ENCODE measurements at places on chromosomes 1 and 21.

- DNase-seq, result no peak
Measured at GRCh38 chr1:244761279-244761678, 74.2 kb upstream of the COX20 start.

GRCh38 chr1:24139841-24140425 lies 3.0 kb downstream of the IL22RA1 start:
- no peak for DNase-seq

GRCh38 chr1:114588196-114588689 lies 6.8 kb upstream of the BCAS2 start:
- no peak for DNase-seq

GRCh38 chr21:34289856-34290255 lies 74.0 kb upstream of the KCNE2 start:
- no peak for DNase-seq

DNA sequence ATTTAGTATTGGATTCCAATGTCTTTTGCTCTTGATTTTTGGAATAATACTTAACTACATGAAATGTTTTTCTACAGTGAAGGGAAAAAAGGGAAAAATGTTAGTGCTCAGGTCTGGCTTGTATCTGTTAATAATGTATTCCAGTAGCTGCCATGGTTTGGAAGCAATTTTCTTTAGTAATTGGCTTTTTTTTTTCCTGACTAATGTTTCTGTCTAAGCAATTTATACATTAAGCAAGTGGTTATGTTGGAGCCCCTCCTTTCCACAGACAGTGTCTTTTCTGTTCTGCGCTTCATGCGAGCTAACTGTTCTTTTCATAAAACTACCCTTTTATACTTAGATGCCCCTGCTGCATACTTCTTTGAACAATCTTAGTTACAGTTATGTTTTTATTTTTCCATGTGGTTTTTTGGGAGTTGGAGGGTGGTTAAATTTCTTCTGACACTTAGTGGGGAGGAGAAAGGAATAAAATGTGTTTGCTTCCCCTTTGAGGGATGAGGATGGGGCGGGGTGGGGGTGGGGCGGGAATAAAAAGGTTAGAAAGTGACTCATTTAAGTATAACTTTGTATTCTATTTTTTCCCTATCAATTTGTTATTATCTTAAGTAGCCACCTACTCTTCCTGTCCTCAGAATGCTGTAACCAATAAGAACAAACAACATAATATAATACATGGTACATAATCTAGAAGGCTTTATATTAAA lies 83.1 kb downstream of the CLIC4 start:
- no peak for DNase-seq

- no peak for DNase-seq
Measured at GRCh38 chr1:210233495-210234328, 1.1 kb downstream of the SERTAD4 start.

GRCh38 chr1:234926559-234927311 lies 201.9 kb downstream of the TOMM20 start:
- DNase-seq, result no peak

DNA sequence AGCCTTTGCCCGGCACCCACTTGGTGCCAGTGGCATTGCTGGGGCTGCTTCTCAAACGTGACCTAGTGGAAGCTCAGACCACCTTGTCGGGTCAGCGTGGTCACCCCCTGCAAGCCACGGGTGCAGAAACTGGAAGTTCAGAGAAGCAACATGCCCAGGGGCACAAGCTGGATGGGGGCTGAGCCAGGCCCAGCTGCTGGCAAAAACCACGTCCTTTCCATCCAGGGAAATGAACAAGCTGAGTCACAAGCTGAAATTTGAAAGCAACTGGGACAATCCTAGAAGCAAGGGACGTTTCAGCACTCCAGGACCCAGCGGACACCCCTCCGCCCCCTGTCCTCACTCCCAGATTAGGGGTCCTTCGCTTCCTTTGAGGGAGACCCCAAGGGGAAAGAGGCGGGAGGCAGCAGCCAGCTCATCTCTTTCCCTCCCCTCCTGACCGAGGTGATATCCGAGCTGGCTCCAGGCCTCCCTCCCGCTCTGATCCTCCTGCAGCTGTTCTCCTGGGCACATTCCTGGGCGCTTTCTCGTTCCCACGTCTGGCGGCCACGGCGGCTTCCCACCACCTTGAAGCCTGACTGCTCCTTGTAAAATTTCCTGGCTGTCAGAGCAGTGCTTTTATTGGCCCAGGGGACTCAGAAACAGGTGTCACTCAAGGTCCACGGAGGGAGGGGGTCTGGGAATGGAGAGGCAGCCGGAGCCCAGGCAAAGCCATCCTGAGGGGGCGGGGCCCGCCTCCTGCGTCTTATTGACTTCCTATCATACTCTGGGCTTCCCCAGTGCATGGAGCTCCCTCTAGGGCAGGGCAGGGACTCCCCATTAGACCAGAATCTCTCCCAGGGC lies 62.8 kb downstream of the PAX7 start:
- DNase-seq, result no peak

- DNase-seq, result no peak
Measured at GRCh38 chr1:180849031-180849775, 63.5 kb upstream of the KIAA1614 start.

DNA sequence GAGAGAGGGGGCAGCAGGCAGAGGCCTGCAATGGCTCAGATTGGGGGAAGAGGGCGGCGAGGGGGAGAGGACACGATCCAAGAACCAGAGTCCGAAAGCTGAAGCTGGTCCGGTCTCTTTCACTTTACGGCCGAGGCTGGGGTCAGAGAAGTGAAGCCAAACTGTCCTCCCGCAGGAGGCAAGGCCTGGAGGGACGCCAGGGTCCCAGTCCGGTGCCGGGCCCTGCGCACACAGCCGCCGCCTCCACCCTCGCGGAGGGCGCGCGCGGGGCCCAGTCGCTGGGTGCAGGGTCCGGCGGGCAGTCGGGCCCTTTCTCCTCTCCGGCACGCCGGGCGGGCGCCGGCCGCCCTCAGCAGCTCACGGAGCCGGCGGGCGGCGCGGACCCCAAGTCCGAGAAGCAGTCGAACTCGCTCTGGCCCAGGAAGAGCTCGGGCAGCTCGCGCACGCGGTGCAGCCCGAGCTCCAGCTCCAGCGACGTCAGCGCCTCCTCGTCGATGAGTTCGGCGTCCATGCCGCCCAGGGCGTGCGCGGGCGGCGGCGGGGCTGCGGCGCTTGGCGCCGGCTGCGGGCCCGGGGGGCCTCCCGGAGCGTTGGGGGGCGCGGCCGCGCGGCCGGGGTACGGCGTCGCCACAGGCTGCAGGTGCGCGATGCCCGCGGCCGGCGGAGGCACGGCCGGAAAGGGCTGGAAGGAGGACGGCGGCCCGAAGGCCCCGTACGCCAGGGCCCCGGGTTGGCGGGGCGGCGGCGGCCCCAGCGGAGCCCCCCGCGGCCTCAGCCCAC lies 749 bp downstream of the CITED4 start:
- no peak for DNase-seq

GRCh38 chr1:171929121-171929520 lies 87.8 kb downstream of the DNM3 start:
- DNase-seq, result no peak

DNA sequence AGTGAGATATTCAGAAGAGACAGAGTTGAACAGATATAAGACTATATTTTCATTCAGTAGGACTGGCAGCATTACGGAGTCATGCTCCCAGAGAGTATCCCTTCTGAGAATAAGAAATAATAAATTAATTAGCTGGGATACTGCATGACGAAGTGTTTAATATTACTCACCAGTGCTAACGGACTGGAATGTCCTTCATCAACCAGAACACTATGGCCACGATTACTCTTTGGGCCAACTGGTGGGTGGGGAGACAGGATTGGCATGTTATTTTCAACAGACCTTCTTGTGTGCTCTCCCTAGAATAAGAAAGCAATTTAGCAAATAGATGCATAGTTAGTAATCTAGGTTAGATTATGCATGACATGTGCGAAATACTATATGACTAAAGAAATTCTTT lies 32.4 kb downstream of the ERICH3 start:
- no peak for DNase-seq

DNA sequence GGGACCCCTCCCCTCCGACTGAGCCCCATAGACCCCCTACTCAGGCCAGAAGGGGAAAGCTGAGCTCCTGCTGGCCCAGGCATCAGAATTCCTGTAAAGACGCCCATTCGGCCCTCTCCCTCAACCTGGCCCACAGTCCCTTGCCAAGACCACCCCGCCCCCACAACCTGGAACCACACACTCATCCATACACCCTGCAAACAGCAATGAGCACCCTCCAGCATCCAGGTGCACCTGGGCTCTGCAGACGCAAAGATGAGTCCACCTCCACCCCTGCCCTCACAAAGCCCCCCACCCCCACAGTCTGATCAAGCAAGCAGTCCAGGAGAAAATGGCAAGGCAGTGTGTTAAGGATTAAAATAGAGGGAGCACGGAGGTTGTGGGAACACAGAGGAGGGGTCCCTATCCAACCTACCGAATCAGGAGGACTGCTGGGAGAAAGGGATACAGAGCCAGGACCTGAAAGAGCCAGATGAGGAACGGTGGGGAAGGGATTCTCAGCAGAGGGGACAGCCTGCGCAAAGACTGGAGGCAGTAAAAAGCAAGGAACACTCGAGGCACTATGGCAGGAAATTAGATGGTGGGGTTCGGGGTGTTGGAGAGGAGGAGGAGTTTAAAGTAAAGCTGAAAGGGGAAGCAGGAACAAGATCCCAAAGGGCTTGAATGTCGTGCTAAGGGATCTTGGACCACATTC lies 67.3 kb upstream of the LAPTM5 start:
- no peak for DNase-seq

- DNase-seq, result no peak
Measured at GRCh38 chr1:76336931-76337371, 262.4 kb downstream of the ST6GALNAC3 start.

DNA sequence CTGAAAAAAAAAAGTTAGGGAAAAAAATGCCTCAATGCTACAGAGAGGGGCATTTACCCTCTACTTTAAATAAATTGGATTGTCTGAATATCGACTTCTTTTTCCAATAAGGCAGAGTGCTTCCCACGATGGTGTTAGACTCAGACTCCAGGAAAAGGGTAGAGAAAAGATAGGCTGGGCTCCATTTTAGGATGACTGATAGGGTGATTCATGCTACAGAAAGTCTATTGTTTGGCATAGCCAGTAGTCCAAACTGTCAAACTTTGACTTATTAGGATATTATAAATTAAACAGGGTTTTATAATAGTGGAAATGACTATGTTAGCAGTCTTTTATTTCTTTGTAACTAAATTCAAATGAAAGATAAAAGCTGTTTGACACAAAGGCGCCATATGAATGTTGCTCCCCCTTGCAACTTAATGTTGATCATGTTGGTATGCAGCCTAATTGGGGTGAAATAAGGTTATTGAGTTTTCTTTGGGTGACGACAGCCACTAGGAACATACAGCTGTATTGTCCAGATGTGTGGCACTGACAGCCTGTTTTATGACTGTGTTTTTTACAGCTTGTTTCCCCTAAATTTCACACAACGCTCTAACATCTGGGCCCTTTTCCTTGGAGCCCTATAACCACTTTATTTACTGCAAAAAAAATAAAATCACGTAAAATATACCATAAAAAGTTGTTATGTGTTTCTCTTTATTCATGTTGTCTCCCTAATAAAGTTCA lies 69.3 kb downstream of the SPAG17 start:
- no peak for DNase-seq

DNA sequence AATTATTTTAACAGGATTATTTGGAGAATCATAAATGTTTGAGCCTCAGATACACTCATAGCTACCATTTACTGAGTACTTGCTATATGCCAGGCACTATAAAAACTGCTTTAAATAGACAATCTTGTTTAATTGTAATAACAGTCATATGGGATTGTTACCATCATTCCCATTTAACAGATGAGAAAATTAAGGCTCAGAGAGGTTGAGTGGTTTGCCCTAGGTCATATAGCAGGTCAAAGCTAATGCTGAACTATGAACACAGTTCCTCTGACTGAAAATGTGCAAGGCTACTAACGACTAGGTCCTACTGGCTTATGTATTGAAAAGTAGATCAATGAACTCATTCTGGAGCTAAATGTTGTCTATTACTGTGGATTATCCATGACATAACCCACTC lies 63.4 kb downstream of the DDR2 start:
- no peak for DNase-seq

DNA sequence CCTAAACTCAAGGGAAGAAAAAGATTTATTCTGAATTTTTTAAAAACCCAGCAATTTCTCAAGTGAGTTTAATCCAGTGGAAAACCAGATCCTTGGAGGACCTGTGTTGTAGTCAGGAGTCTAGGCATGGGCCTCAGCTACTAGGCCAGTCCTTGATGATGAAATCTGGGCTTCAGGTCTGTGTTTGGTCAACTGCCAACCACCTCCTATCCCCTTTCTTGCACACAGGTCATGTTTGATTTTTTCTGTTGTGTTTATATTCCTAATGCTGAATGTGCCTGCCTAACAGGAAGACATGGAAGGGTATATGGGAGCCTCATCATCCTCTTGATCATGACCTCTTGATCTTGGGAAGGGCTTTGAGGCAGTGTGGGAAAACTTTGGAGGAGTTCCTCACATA lies 38.2 kb upstream of the SLC19A2 start:
- no peak for DNase-seq

DNA sequence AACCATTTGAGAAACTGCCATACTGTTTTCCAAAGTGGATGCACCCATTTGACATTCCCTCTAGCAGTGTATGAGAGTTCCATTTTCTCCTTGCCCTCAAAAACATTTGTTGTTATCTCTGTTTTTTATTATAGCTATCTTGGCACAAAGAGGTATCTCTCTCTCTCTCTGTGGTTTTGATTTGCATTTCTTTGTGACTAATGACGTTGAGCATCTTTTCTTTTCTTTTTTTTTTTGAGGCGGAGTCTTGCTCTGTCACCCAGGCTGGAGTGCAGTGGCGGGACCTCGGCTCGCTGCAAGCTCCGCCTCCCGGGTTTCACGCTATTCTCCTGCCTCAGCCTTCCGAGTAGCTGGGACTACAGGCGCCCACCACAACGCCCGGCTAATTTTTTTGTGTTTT lies 17.4 kb upstream of the ZMYM6 start:
- no peak for DNase-seq

- DNase-seq, result no peak
Measured at GRCh38 chr21:44919913-44920693, 596 bp downstream of the ITGB2 start.

- DNase-seq, result no peak
Measured at GRCh38 chr1:228048659-228049298, 33.7 kb upstream of the ARF1 start.

DNA sequence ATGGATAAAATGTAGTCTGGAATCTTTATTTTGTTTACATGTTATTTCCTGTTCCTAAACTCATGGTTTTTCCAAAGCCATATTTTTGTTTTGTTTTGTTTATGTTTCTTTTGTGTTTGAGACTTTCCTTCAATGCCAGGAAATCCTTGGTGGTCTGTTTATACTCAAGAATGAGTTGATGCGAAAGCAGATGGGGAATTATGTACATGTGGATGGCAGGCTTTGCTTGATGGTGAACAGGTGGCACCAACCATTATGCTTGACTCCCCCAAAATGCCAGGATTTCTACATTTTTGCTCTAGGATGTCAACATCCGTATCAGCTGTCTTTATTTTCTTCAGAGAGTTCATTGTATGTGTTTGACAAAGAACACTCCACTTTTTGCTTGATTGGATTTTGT lies 448.5 kb downstream of the PRDM2 start:
- no peak for DNase-seq

- no peak for DNase-seq
Measured at GRCh38 chr1:75575837-75576236, 35.1 kb downstream of the SLC44A5 start.

- no peak for DNase-seq
Measured at GRCh38 chr1:224726441-224727182, 110.5 kb downstream of the CNIH3 start.

- DNase-seq, result no peak
Measured at GRCh38 chr1:114482585-114482984, 28.4 kb downstream of the TRIM33 start.

GRCh38 chr1:74679811-74680210 lies 6.2 kb upstream of the ERICH3 start:
- peak; percentile 96 for DNase-seq

- no peak for DNase-seq
Measured at GRCh38 chr1:56068210-56068609, 511.2 kb downstream of the PLPP3 start.

Data from NCI-H187 treated with DMSO at 0.1 percent for 48 hours (cell line).